Stimulated activated CD4-positive, alpha-beta T cell treated with anti-CD3 and anti-CD28 coated beads, Interleukin-1b, Interleukin-23, amount 100 ng/mL, for 1 hour (primary cell): ENCODE measurements at places on chromosomes 2 and 18.

DNA sequence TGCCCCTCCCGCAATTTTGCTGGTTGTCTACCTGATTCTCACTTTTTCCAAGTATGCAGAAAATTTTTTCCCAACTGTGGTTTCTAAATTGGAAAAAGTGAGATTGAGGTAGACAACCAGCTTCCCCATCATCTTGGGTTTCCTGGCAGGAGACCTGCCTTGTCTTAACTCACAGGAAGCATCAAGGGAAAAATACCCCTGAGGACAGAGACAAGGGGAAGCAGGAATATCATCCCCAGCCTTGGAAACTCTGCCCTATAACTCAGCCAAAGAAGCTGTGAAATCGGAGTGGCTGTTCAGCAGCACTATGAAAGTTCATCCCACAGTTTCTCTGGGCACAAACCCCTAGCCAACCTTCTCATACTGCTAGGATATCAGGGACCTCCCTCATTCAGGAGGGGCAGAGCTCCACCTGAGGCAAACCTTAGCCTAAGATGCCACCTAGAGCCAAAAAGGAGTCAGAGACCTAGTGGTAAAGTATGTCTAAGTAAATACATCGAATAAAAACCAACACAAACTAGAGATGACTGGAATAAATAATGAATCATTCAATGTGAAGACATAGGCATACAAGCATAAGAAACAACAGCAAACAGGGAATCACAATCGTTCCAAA is 68.2 kb downstream of the ZSWIM2 start:
- DNase-seq = no peak

GRCh38 chr2:79716266-79716665 is 203.4 kb downstream of the CTNNA2 start:
- no peak for DNase-seq

- no peak for DNase-seq
Observed at GRCh38 chr2:167406558-167406957, 518.3 kb downstream of the XIRP2 start.

- no peak for DNase-seq
Observed at GRCh38 chr2:69055688-69056470, 42.9 kb downstream of the ANTXR1 start.

DNA sequence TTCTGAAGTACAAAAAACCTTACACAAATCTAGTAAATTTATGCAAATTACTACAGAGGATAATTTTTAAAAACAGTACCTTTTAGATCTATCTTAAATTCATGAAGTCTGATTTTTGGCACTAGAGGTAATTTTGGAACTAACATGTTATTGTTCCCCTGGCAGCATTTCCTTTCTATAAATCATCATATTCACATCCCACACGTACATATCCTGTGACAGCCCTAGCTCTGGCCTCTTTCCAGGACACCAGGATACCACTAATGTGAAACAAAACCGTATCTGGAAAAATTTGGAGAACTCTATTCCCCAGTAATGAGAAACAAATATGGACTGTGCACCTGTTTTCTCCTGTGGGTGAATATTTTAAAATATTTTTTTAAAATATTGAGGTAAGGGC is 14.0 kb upstream of the BIRC6 start:
- no peak for DNase-seq

DNA sequence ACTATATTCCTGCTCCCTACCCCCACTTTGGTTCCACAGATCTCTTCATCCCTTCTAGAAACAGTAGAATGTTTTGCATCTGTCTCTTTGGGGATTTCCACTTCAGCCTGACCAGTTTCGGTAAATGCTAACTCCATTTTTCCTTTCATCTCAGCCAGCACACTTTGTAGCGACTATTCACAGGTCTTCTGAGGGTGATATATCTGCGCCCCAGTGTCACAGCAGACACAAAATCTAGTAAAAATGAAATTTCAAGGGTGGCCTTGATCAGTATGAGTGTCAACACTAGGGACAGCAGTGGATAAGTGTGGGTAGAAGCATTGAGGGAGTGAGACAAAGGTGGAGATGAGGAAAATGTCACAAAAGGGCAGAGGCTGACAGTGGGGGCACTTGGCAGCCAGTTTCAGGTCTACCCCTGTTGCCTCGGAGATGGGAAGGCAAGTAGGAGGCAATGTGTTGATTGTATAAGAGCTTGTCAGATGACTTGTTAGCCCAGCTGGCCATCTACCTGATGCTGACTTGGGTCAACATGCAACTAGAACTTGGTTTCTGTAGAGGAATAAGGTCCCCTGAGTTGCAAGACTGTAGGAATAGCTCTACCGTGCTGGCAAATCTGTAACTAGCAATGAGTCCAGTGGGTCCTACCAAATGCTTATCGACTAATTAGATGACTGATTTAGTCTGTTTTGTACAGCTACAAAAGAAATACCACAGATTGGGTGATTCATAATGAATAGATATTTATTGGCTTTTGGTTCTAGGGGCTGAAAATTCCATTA is 60.7 kb downstream of the CXCR4 start:
- no peak for DNase-seq

GRCh38 chr2:73897934-73898333 is 5.1 kb downstream of the ACTG2 start:
- DNase-seq = no peak

- DNase-seq = no peak
Observed at GRCh38 chr2:191115391-191115790, 35.4 kb downstream of the STAT4 start.

GRCh38 chr18:76697441-76697901 is 124.9 kb upstream of the ZNF236 start:
- no peak for DNase-seq

DNA sequence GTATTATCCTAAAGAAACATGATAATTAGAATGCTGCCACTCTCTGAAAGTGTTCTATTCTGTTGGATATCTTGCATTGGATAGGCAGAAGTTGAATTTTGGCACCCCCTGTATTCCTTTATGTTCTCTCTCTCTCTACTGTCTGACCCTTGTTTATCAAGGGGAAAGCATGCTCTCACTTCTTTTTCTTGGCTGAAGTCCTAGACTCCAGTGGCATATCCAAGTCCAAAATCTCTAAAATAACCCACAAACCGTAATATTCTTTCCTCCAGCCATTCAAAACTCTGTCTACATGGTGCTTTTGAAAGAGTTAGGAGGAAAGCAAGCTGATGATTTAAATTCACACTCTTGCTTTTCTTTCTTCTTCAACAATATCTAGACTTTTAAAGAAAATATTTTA is 669.7 kb downstream of the TDRD15 start:
- DNase-seq = no peak

DNA sequence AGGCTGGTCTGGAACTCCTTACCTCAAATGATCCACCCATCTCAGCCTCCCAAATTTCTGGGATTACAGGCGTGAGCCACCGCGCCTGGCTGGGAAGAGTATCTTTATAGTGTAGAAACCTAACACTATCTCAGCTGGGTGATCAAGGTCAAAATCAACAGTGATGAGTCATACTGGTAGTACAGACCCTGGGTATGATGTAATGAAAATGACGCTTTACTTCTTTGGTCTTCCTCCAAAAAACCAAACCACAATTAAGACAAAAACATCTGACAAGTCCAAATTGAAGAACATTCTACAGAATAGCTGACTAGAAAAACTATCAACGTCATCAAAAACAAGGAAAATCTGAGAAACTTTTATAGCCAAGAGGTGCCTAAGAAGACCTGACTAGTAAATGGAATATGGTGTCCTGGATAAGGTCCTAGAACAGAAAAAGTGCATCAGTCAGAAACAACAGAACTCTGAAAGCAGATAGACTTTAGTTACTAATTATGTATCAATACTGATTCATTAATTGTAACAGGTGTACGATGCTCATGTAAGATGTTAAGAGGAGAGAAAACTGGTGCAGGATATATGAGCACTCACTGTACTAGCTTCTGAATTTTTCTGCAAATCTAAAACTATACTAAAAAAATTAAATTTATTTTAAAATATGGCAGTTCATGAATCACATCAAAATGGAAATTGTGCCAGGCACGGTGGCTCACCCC is 25.4 kb downstream of the PDCL3 start:
- no peak for DNase-seq

DNA sequence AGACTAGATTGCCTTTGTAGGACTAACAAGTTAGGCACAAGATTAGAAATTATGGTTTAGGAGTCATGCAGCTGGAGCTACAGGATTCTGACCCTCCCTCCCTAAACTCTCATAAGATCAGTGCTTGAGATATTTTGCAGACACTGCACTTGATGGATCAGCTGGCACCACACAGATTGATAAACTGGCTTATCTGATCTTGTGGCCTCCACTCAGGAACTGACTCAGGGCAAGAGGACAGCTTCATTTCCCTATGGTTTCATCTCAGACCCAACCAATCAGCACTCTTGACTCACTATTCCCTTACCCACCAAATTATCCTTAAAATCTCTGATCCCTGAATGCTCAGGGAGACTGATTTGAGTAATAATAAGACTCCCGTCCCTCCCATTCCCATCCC is 152.3 kb downstream of the DIS3L2 start:
- no peak for DNase-seq

DNA sequence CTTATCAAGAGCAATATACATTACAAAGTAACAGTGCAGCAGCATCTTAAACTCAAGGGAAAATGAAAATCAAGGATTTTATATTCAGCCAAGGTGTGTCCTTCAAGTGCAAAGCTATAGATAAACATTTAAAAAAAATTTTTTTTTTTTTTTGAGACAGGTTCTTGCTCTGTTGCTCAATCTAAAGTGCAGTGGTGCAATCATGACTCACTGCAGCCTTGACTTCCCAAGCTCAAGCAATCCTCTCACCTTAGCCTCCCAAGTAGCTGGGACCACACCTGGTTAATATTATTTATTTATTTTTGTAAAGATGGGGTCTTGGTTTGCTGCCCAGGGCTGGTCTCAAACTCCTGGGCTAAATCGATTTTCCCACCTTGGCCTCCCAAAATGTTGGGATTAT is 9.0 kb downstream of the CDKL4 start:
- no peak for DNase-seq

- DNase-seq = no peak
Observed at GRCh38 chr2:11154016-11154922, 998 bp upstream of the SLC66A3 start.

DNA sequence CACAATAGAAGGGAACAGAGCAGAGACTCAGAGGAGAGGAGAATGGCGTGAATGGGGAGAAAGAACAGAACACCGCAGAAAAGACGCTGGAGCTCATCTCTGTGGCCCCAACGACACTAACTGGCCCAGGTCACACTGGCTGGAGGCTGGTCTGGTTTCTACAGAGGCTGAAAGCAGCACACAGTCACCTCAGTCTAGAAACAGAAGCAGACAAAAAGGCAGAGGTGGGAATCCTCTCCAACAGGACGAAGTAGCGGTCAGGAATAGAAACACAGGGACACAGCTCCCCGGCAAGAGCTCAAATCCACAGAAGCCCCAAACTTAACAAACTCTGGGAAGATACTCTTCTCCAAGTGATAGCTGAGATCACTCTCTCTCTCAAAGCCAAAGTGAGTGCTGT is 9.2 kb downstream of the SLC66A2 start:
- DNase-seq = no peak

DNA sequence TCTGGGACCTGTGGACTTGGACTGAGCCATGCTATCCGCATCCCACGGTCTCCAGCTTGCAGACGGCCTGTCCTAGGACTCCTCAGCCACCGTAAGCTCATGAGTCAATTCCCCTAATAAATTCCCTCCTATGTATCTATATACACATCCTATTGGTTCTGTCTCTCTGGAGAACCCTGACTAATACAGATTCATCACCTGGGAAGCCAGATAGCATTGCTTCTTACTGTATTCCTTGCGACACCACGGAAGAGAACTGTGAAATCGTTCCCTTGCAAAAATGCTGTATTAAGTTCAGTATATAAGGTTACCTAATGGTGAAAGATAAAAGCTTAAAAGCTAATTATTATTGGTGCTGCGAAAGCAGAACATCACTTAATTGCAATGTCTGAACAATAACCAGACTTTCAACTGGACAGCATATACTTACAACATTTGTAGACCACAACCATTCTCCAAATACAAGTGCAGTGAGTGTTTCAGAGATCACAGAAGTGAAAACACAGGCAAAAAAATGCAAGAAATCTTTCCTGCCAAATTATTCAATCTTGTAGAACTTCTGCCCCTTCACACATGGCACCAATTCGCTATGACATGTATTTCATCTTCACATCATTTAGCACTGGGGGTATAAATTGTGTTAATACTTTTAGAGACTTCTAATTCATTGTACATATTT is 352.9 kb downstream of the TXNL1 start:
- DNase-seq = no peak

DNA sequence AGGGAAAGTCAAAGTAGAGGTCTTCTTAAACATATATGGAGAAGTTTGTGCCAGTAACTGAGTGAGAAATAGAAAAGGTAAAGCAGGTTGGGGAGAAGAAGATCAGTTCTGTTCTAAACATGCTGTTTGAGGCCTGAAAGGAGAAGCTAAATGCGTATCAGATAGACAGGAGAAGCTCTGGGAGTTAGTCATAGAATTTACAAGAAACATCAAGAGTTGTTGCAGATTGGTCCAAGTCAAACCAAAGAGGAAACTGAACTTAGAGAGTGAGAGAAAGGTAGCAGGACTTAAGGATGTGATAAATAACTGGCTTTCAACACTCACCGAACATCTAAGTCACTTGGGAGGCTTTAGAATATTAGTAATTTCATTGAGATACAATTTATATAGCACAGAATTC is 29.2 kb upstream of the CERS6 start:
- no peak for DNase-seq

- DNase-seq = no peak
Observed at GRCh38 chr18:45464619-45465018, 150.7 kb upstream of the SLC14A2 start.

DNA sequence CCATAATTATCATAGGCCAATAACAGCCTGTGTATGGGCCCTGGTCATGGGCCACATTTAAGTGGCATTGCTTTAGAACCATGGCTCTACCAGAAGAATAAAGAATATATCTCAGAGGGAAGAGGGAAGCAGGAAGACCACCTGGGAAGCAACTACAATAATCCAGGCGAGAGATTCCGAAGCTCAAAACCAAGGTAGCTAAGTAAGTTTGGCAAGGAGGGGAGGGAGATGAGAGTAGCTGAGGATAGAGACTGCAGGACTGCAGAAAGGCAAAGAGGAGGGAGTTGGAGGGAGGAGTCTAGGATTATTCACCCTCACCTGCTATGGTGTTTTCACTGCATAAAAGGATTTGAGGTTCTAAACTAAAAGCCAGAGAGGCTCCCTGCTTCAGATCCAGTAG is 293.5 kb downstream of the SETBP1 start:
- DNase-seq = no peak
